ENCODE measurements at places on chromosomes 3 and 15.

GRCh38 chr15:28219116-28219515 is 102.9 kb downstream of the HERC2 start:
- DNase-seq: no peak

GRCh38 chr3:87627316-87627715 is 350.9 kb upstream of the POU1F1 start:
- no peak for DNase-seq

GRCh38 chr15:74785194-74786032 is 3.5 kb downstream of the CSK start:
- DNase-seq: peak; percentile 57

DNA sequence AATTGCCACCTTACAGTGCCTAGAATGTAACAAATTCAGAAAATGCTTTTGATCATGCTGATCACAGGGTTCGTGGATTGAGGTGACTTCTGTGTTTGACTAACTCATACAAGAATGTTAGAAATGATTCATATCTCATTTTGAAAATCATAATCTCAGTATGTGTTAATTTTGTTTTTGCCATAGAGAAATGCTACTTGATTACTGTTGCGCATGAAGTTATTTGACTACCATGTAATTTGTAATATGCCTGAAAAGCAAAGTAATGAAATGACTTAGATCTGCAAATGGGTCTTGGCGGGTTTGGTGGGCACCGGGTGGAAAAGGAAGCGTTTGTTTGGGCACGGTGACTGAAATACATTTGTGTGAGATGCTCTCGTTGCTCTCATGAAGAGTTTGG is 173.6 kb upstream of the BHLHE40 start:
- peak; percentile 18 for DNase-seq

DNA sequence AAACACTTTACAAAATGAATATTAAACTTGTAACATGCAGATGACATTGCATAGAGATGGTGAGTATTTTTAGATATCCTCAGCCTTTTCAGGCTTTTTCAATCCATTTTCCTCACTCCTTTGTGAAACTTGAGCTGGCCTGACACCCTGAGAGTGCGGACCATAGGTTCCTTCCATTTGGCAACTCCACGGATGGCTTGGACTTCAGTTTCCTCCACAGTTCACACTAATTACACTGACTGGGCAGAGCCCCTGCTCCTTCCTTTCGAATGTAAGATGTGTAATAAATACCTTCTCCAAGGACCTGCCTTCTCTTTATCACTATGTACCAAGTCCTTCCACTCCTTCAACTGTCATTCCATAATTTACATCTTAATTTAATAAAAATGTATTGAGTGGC is 141.7 kb upstream of the LRIG1 start:
- DNase-seq: no peak

GRCh38 chr3:23650371-23651140 is 155.2 kb upstream of the UBE2E1 start:
- DNase-seq: no peak

- no peak for DNase-seq
Measured at GRCh38 chr3:171236265-171237008, 209.9 kb upstream of the SLC2A2 start.

- DNase-seq: no peak
Measured at GRCh38 chr15:88181613-88182012, 74.9 kb downstream of the NTRK3 start.

DNA sequence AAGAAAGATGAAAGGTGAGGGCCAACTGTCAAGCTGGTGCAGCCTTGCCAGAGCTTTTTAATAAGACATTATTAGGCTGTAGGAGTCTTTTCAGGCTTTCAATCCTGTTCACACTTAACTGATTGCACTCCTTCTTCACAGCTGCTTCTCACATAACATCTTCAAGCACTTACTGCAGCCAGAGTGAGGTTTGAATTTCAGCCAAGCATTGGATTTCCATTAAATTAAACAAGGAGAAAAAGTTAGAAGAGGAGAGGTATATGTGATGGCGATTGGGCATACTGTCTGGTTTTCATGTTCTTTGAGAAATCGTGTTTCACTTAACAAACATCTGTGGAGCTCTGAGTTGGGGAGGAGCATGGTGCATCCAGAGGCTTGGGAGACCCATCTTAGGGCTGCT is 392.8 kb upstream of the LRRC3B start:
- DNase-seq: no peak

GRCh38 chr3:121958801-121959200 is 63.2 kb downstream of the ILDR1 start:
- DNase-seq: no peak

DNA sequence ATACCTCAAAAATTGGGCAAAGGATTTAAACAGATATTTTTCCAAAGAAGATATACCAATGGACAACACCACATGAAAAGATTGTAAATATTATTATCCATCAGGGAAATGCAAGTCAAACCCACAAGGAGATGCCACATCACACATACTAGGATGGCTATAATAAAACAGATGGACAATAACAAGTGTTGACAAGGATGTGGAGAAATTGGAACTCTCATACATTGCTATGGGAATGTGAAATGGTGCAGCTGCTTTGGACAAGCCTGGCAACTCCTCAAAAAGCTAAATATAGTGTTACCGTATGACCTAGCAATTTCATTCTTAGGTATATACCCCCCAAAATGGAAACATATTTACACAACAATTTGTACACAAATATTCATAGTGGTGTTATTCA is 59.3 kb downstream of the PPCDC start:
- no peak for DNase-seq

DNA sequence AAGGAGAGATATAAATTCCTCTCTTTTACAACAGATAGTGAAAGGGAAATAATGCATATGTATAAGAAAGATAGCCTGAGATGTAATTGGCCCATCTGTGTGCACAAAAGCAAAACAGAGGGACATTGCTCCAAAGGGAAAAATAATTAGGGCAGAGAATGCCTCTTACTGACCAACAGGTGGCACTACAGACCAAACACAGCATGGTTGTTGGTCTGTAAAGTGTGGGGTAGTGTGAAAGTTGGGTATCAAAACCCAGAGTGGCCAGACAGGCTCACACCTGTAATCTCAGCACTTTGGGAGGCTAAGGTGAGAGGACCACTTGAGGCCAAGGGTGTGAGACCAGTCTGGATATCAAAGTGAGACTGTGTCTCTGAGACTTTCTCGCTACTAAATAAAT is 4.5 kb upstream of the TLNRD1 start:
- no peak for DNase-seq

DNA sequence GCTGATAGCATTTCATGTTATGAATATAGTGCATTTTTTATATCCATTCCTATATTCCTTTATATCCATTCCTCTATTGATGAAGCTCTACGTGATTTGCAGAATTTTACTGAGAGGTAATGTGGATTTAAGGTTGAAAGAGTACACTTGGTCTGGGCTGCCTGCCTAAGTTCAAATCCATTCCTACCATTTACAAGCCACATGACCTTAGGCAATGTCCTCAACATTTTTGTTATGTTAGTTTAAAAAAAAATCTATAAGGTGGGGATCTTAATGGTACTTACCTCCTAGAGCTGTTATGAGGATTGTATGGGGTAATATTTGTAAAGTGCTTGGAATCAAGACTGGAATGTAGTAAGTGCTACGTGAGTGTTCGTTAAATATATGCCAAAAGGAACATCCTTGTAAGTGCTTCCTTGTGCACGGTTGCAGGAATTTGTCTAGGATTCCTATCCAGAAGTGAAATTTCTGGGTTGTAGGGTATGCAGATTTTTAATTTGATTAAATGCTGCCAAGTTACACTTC is 11.2 kb upstream of the VEPH1 start:
- DNase-seq: no peak
